Amygdala (tissue), 56 donors: ENCODE measurements at places on chromosomes 4 and X.

GRCh38 chr4:19051831-19052230 lies 1030.3 kb upstream of the LCORL start:
- no peak for DNase-seq

- no peak for DNase-seq
Observed at GRCh38 chrX:13085526-13085925, 41.1 kb upstream of the FAM9C start.

- DNase-seq, result no peak
Observed at GRCh38 chr4:149825336-149825735, 9.7 kb upstream of the IQCM start.

GRCh38 chr4:148827781-148828180 lies 385.6 kb upstream of the NR3C2 start:
- DNase-seq, result no peak

DNA sequence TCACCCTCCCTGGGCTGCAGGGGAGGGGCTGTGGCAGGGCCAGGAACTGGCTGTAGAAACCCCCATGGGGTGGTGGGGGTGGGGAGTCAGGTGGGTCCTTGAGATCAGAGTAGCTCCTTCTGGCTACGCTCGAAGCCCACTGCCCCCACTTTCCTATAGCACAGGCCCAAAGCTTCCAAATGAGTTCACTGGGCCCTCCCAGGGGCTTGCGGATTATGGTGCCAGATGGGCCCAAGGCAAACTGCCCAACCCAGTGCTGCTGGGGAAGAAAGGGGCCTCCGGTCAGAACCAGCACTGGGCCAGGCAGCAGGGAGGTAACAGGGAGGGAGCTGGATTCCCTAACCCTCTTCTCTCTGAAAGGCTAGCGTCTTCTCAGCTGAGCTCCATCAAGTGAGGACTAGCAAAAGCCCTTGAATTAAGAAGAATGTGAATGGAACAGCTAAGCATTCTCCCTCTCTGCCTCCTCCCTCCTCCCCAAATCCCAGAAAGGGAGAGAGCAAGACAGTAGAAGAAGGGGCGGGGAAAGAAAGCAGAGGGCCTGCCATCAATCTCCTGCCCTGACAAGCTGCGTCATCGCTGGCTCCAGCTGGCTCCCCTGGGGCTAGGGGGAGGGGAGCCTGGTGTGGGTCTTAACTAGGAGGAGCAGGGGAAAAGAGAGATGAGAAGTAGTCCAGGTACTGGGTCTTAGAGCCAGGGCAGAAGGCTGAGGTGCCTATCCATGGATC lies 34.7 kb downstream of the FRMPD3 start:
- DNase-seq, result no peak

DNA sequence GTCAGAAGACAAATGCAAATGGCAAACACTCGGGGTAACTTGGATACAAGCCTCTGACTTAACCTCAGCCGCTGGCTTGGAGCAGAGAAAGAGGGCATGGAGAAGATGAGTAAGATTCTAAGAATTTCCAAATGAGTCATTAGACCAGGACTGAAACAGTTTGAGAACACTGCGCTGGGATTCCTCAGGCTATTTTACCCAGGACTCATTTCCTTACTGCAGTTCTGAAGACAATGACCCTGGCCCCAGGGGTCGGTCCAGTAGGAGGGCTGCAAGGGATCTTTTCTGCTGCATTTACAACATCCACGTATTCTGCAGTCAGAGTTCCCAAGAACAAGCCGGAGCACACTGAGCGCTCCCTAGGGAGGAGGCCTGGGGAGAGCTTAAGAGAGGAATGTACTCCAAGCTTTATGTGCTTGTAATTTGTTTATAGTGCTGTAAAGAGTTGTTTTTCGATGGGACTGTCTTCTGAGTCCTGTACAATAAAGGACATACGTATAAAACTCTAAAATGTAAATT lies 27.3 kb upstream of the SORBS2 start:
- no peak for DNase-seq

DNA sequence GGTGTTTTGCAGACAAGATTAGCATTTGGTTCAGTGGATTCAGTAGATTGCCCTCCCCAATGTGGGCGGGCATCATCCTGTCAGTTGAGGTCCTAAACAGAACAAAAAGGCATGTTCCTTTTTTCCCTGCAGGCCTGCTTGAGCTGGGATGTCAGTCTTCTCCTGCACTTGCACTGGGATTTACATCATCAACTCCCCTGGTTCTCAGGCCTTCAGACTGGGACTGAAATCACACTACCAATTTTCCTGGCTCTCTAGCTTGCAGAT lies 278.9 kb upstream of the FTHL17 start:
- no peak for DNase-seq

DNA sequence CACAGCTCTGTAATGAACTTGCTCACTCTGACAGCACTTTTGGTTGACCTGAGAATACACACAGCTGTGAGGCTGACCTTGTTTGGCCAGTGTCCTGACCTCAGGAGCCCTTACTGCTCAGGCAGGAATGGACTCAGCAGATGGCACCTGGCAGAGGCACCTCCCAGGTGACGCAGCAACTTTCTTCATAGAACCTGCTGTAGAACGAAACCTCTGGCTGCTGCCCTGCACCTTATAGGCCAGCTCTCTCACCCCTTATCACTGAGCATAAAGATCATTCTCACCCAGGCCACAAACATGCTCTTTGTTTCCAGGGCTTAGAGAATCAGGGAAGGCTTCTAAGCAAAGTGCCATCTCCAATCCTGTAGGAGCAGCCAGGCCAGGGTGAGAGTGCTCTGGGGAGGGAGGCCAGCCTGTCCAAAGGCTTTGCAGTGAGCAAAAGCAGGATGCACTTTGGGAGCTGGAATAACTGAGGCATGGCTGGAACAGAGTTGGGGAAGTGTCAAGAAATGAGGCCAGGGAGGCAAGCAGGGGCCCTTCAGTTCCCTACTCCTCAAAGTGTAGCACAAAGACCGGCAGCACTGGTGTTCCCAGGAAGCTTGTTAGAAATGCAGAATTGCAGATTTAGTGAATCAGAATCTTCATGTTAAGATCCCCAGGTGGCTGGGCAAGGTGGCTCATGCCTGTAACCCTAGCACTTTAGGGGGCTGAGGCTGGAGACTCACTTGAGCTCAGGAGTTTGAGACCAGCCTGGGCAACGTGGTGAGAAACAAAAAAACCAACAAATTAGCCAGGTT lies 13.3 kb upstream of the CENPU start:
- DNase-seq, result no peak

- DNase-seq, result no peak
Observed at GRCh38 chrX:48165241-48165640, 31.4 kb downstream of the SSX5 start.

GRCh38 chr4:88939697-88940096 lies 117.3 kb downstream of the FAM13A start:
- DNase-seq, result no peak

DNA sequence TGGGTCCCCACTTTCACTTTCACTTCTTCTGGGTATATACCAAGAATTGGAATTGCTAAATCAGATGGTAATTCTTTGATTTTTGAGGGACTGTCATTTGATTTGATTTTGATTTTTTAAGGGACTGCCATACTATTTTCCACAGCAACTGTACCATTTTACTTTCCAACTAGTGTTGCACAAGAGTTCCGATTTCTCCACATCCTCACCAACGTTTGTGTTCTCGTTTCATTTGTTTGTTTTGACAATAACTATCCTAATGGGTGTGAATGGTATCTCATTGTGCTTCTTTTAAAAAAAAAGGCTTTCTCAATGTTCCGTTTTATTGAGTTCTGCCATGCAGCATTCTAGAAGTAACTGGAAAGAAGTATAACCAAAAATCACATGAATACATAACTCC lies 62.6 kb downstream of the C4orf46 start:
- DNase-seq, result no peak

- DNase-seq, result no peak
Observed at GRCh38 chr4:165398570-165398969, 19.8 kb downstream of the CPE start.

DNA sequence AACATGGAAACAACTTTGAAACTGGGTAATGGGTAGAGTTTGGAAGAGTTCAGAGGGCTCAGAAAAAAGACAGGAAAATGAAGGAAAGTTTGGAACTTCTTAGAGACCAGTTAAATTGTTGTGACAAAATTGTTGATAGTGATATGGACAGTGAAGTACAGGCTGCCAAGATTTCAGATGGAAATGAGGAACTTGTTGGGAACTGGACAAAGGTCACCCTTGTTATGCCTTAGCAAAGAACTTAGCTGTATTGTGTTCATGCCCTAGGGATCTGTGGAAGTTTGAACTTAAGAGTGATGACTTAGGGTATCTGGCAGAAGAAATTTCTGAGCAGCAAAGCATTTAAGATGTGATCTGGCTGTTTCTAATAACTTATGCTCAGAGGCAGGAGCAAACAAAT lies 5.1 kb upstream of the ARL13A start:
- no peak for DNase-seq

- no peak for DNase-seq
Observed at GRCh38 chrX:23783589-23784469, 856 bp downstream of the SAT1 start.

DNA sequence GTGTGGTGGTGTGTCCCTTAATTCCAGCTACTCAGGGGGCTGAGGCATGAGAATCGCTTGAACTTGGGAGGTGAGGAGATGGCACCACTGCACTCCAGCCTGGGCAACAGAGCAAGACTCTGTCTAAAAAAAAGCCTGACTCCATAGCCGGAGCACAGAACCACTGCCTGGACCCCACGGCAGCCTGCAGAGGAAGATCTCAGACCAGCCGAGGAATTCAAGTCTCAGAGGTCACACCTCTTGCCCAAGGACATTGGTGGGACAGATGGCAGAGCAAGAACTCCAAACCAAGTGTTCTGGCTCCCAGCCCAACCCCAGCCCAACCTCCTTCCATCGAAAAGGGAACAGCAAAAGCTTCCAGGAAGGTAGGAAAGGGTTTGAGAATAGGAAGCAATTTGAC lies 70.8 kb downstream of the SMIM20 start:
- no peak for DNase-seq

DNA sequence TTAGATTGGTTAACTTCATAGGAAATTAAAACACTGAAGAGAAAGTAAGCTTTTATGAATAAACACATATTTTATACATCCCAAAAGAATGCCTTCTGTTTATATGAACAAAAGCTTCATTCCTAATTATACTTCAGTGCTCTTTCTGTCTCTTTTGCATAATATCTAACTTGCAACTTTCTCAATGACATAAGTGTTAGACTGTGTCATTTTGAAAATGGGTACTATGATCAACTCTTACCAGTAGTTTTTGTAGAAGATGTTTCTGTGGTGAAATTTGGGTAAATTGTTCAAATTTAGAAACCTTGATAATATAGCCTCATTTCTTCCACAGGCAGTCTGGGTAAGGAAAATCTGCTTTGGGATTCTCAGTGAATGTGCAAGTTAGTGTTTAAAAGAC lies 991.4 kb downstream of the CCSER1 start:
- DNase-seq, result no peak

DNA sequence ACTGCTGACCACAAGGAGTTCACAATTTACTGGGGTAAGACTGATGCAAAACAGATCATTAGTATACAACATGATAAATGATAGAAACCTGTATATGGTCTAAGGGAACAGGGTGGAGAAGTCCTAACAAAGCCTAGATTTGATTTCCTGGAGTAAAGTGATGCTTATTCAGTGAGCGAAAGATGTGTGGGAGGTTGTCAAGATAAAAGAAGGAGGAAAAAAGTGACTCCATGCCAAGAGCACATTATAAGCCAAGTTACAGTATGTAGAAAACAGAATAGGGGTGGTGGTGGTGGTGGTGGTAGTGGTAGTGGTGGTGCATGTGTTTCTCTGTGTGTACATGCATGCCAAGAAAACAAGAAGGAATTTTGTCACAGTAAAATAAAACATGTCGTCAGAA lies 325.2 kb downstream of the MAPK10 start:
- no peak for DNase-seq

GRCh38 chr4:113434247-113434587 lies 327.3 kb downstream of the CAMK2D start:
- no peak for DNase-seq

DNA sequence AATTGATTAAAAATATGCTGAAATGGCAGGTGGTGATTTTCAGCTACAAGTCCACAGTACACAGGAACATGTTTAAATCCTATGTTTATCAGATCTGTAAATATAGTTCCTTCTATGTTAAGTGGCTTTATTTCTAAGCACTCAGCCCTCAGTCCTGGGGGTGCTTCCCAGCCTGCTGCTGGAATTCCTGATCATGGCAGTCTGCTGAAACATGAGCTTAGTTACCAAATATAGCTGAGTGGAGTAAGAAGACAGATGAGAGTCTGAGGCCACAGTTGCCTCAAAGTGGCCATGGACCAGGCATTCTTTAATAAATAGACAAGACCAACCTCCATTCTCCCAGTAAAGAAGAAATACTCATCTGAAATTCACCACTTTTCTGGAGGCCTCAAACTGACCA lies 17.1 kb upstream of the DDX60 start:
- no peak for DNase-seq

DNA sequence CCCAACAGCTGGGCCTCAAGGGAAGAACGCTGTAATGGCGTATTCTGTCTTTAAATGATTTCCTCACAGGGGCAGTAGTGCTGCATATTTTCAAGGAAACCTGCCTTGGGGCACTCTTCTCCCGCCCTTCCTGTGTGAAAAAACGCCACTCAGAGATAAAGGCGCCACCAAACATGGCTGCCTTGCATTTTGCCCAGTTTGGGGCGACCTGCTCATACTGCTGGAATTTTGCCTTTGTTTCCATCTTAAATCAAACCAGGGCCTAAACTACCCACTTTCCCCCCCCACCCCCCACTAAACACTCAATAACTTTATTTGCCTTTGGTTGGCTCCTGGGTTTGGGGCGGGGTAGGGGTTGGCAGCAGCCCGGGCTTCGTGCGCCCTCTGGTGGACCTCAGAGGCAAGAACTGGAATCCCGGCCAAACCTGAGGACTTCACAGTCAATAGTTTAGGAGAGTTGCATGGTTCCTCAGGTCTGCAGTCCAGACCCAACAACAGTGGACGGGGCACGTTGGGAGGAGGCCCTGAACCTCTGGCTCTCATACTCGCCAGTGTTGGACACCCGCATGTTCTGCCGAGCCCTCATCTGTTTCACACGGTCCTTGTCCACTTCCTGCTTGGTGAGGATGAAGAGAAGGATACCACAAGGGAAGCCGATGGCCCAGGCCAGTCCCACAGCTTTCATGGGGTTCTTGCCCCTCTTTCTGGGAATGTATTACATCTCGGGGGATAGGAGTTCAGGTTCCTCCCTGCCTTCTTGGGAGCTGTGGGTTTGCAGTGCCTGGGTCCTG lies 220.1 kb upstream of the STK26 start:
- peak; percentile 78 for DNase-seq

GRCh38 chr4:173243321-173243720 lies 74.7 kb downstream of the GALNT7 start:
- no peak for DNase-seq

GRCh38 chr4:99657798-99658197 lies at the start of gene C4orf54:
Gene C4orf54 (minus strand): TSS chr4:99657828. CDS start chr4:99654648, 3,180 bp downstream.
- no peak for DNase-seq

GRCh38 chr4:101790521-101791181 lies at the start of gene BANK1:
Gene BANK1 (plus strand): TSS chr4:101790730. CDS start chr4:101790881, 151 bp downstream.
- peak; percentile 20 for DNase-seq

- DNase-seq, result no peak
Observed at GRCh38 chrX:2499507-2499906, 1.3 kb downstream of the DHRSX start.

DNA sequence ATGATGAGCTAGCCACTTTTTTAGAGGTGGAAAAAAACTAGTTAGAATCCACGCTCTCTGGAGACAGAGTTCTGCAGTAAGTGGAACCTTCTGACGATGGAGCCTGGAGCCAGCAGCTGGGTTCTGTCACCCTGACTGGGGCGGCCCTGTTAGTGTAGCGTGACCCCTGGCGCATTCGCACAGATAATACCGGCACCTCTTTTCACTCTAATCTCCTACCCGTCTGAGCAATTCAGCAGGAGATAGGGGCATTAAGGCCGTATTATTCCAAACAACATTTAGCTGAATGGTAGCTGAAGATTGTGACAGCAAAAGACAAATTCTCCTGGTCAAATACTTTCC lies 292.6 kb downstream of the FBXO8 start:
- no peak for DNase-seq
